ENCODE measurements at places on chromosomes 1 and 21. TPM values are rescaled to one million over a fixed set of nuclear protein-coding genes. Genes with fewer than 3 reads are reported as not detected.
A peak's percentile ranks its signal among the peaks of the same experiment; 100 is the strongest.

GRCh38 chr1:2236695-2237677, 8.9 kb downstream of the SKI start:
- DNase-seq = no peak

GRCh38 chr1:94806441-94806871, 13.7 kb upstream of the SLC44A3 start:
- DNase-seq = peak; percentile 84

DNA sequence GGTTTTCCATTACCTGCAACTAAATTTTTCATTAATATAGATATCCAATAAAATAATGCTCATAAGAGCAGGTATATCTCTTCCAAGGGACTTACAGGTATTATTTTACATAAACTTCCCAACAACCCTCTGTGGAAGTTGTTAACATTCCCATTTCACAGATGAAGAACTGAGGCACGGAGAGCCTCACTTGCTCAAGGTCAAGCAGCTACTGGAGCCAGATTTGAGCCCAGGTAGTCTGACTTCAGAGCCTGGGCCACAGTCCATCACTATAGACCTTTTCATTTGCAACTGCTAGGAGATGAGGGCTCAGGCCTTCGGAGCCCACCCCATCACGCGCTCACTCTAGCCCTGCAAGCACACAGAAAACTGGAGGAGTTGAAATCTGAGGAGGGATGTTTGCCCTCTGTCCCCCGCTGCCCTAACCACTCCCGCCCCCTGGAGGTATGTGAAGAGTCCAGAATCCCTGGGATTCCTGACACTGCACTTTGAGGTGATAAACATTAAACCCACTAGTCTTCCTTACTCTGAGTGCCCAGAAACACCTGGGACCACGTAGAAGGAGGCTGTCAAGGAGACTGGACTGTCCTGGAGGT, 11.7 kb upstream of the ALPL start:
- no peak for DNase-seq

The OR2T33 gene
- total RNA-seq = not detected
